Gastroesophageal sphincter (tissue), 4 donors: ENCODE measurements at places on chromosomes 2 and 18.

DNA sequence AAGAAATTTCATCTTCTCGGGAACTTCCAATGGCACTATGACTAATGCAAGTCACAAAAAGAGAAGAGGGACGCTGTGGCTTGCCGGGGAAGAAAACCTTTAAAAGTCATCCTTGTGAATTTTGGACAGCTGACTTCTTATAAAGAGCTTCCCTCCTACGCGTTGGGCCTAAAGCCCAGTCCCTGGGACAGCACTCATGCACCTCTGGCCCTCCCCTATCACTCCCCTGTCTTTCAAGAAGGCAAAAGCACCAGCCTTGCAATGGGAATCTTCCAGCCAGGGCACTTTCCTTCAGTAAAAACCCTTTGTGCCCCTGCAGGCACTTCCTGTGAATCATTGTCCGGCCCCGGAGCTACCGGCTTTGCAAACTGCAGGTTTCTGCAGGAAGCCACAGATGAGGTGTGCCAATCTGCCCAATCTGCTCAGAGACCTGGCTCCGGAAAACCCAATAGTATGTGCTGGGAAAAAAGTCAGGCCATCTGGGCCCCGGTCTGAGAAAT lies 7.1 kb downstream of the MREG start:
- H3K27ac ChIP-seq, result no peak overlapping the region
- no peaks in the 10 kb centered on the region for H3K36me3 ChIP-seq
- H3K4me1 ChIP-seq, result peaks cover 3% of the 10 kb centered on the region
- H3K4me3 ChIP-seq, result no peak overlapping the region

DNA sequence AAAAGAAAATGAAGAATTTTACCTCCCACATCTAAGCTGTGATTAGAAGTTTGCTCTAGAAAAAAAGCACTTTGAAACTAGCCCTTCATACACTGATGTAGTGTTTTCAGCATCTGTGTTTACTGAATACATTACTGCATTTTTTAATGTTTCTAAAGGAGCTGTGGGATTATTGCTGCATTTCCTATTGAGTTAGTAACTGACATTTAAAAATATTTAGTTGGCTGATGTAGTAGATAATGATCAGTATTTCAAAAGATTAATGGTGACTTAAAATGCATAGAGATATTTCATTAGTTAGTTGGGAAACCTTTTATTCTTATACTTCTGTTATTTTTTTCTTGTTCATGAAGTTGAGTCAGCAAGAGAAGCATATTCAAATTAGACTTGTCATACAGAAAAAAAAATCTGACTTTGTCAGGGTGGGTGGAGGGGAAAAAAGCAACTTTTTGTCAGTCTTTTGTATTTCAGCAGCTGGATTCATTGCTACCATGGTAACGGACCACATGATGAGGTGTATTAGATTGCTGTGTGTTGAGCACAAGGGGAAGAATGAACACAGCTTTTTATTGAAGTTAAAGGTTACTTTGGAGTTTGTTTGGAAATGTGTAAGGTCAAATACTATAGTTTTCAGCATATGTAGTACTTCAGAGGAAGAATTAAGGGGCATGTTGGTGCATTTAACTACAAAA lies at the start of gene DTNA:
DTNA (plus strand) TSS at position 549 of the 692 bp plus-strand sequence. CDS start 45,679 bp downstream, outside the sequence.
- H3K4me1 ChIP-seq, result peaks cover 24% of the 10 kb centered on the region
- no peaks in the 10 kb centered on the region for H3K27me3 ChIP-seq
- peak within 1 kb of the TSS; percentile 74 for H3K27ac ChIP-seq
- peak; percentile 48 for ATAC-seq
- peak within 1 kb of the TSS; percentile 47 for H3K4me3 ChIP-seq

GRCh38 chr2:198060277-198060676 lies 255.9 kb downstream of the PLCL1 start:
- no peak overlapping the region for H3K4me3 ChIP-seq
- H3K4me1 ChIP-seq, result no peaks in the 10 kb centered on the region
- H3K27ac ChIP-seq, result no peak overlapping the region
- ATAC-seq, result no peak
- H3K27me3 ChIP-seq, result no peaks in the 10 kb centered on the region
- no peaks in the 10 kb centered on the region for H3K36me3 ChIP-seq

DNA sequence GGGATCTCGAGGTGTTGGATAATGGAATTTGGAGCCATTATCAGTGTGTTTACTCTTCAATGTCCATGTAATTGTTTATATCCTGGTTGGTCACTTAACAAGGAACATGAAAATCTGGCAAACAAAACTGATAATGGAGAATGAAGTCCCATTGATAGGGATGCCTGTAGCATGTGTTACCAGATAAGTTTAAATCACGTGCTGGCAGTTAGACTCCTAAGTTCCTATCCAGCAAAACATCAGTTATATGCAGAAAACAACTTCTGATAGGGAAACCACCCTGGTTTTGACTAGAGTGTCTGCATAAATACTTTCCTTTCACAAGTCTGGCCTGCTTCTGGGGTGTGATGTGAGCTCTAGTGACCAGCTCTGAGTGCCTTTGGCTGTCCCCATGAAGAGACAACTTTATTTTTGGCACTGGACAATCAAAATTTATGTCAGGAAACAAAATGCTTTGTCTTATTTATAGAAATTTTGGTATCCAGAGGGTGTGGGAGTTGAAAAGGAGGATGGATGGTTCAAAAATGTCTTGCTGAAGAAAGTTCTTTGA lies 82.0 kb downstream of the FHOD3 start:
- peaks cover 9% of the 10 kb centered on the region for H3K4me1 ChIP-seq
- H3K36me3 ChIP-seq, result no peaks in the 10 kb centered on the region
- no peak overlapping the region for H3K4me3 ChIP-seq

DNA sequence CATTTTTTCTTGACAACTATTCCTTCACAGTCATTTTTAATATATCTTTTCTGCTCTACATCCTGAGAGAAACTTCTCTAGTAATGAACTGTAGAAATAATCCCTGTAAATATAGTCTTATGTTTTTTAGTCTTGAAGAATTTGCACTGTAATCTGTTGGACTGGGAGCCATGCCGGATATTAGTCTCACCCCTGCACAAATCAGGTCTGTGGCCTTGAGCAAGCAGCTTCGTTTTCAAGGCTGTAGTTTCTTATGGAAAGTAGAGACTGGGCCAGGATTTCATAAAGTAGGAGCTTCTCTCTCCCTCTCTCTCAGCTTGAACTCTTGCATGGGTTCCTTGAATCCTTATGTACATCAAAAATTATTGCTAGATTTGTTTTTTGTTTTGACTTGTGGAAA lies 8.7 kb downstream of the FARP2 start:
- no peaks in the 10 kb centered on the region for H3K36me3 ChIP-seq
- no peaks in the 10 kb centered on the region for H3K4me1 ChIP-seq
- no peaks in the 10 kb centered on the region for H3K27me3 ChIP-seq
- H3K4me3 ChIP-seq, result no peak overlapping the region
- no peak for ATAC-seq

DNA sequence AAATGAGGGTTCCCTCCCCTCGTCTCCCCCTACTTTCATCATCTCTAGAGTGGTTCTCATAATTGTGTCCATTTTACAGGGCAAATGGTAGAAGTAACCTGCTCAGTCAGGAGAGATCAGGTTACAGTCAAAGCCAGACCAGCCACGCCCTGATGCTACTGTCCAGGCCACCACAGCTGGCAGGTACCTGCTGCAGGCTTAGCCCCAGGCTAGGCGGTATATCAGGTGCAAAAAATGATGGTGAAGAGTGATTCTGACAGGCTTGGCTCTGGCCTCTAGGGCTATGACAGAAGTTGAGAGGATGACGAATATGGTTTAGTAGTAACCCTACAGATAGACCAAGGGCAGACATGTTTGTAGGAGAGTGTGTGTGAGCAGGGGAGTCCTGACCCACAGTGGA lies 67.1 kb downstream of the HAUS1 start:
- no peaks in the 10 kb centered on the region for H3K36me3 ChIP-seq
- no peak overlapping the region for H3K4me3 ChIP-seq
- H3K4me1 ChIP-seq, result no peaks in the 10 kb centered on the region
- no peaks in the 10 kb centered on the region for H3K27me3 ChIP-seq
- H3K27ac ChIP-seq, result no peak overlapping the region
- ATAC-seq, result no peak

DNA sequence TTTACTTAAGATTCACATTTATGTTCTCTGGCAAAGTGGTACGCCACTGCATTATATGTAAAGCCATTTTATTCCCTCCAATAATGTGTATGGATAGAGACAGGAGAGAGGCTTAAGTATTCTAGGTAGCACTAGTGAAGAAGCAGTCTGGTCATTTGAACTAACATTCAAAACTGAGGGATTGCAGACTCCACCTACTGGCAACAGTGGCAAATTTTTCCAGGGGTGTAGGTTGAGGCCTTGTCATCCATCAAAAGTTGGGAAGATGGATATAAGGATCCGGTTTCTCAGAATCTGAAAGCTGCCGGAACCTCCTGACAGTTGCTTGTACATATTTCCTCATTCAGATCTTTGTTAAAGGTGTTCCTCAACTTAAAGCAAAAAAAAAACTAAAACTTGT lies 465.5 kb upstream of the FSHR start:
- ATAC-seq, result no peak
- H3K27ac ChIP-seq, result no peak overlapping the region
- no peaks in the 10 kb centered on the region for H3K36me3 ChIP-seq
- no peak overlapping the region for H3K4me3 ChIP-seq
- no peaks in the 10 kb centered on the region for H3K4me1 ChIP-seq
- H3K27me3 ChIP-seq, result no peaks in the 10 kb centered on the region

DNA sequence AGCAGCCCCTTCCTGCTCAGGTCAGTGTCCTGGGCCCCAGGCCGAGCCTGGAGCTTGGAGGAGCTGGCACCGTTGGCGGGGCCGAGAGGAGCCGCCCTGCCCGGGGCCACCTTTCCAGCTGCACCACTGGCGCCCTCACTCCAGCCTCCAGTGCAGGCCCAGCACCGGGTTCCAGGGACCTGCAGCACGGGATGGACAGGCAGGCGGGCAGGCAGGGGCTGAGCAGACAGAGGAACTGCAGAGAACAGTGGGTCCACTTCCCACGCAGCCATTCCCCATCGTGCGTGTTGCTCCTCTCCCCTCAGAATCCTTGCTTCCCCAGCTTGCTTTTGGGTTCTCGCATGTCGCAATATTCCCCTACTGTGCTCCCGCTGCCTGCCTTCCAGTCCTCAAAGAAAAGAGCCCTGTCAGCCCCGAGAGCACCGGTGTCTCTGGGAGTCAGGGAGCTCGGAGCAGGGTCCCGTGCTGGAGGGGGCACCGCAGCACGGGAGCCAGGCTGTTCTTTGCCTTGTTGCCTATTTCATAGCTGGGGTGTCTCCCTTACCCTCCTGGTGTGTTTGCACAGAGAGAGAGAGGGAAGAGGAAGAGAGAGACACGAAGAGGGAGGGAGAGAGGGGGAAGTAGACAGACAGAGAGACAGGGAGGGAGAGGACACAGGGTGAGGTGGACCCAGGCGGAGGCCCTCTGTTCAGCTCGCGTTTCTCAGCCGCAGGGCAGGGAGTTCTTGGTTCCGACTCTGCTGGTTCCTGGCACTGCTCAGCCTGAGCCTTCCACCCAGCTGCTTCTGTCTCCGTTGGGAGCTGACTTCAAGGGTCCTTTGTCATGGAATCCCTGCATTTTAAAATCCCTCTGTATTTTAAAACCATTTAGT lies 126.0 kb downstream of the MBP start:
- H3K4me1 ChIP-seq, result peaks cover 4% of the 10 kb centered on the region
- H3K27me3 ChIP-seq, result no peaks in the 10 kb centered on the region
- H3K27ac ChIP-seq, result no peak overlapping the region
- H3K4me3 ChIP-seq, result no peak overlapping the region
- H3K36me3 ChIP-seq, result peaks cover 20% of the 10 kb centered on the region

DNA sequence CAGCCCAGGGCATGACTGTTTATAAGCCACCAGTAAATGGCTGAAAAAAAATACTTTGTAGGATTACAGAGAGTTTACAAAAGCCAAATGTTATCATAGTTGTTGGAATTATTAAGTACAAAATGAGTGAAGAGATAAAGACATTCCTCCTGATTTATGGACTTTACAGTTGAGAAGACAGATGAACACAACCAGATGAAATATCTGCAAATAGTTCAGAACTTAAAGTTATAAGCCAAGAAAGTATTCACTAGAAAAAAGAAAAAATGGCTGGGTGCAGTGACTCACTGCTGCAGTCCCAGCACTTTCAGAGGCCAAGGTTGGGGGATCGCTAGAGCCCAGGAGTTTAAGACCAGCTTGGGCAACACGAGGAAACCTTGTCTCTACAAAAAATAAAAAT lies 11.2 kb downstream of the PMAIP1 start:
- ATAC-seq, result no peak
- no peaks in the 10 kb centered on the region for H3K4me1 ChIP-seq
- H3K36me3 ChIP-seq, result no peaks in the 10 kb centered on the region
- H3K27me3 ChIP-seq, result no peaks in the 10 kb centered on the region
- no peak overlapping the region for H3K27ac ChIP-seq

- H3K27ac ChIP-seq, result no peak overlapping the region
- no peaks in the 10 kb centered on the region for H3K4me1 ChIP-seq
- no peaks in the 10 kb centered on the region for H3K27me3 ChIP-seq
- ATAC-seq, result peak; percentile 63
- no peaks in the 10 kb centered on the region for H3K36me3 ChIP-seq
- no peak overlapping the region for H3K4me3 ChIP-seq
These were observed 269.3 kb downstream of the TTC32 start for GRCh38 chr2:19632403-19632991.

DNA sequence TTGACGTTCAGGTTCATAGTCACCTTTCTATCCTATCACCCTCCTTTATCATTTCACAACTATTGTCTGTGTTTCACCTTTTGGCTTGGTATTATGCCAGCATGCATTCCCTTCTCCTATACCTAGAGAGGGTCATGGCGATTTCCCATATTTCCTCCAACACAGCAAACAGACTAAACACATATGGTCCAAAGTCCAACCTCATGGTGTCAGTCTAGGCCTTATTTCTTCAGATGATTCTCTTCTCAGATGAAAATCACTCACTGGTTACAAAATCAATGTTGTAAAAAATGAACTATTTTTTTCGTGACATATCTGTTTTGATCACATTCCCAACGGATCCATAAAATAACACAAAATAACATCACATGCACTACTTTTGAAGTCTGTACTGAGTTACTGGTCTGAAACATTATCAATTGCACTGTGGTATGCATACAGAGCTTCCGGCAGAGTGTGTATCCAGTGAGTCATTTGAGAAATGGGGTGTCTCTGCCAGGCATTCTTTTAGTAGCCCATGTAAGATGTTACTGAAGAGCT lies 204.8 kb upstream of the GALNT5 start:
- H3K27ac ChIP-seq, result no peak overlapping the region
- H3K27me3 ChIP-seq, result no peaks in the 10 kb centered on the region
- no peaks in the 10 kb centered on the region for H3K36me3 ChIP-seq
- no peak overlapping the region for H3K4me3 ChIP-seq
- no peaks in the 10 kb centered on the region for H3K4me1 ChIP-seq
- no peak for ATAC-seq

DNA sequence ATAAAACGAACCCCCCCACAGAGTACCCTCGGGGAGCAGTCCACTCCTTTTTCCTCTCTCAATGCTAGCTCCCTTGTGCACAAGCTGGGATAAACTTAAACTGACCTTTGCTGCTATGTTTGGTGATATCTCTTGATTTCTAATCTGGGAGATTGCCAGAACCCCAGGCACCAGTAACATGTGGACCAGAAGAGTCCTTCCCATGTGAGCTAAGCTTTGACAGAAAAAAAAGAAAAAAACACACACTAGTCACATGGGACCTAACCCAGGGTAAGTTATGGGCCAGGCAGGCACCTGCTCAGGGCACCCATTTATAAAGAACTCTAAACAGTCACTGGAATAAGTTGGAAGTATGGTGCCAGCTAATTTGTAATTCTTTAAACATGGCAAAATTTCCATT lies 242.6 kb downstream of the EN1 start:
- no peak overlapping the region for H3K27ac ChIP-seq
- H3K27me3 ChIP-seq, result peaks cover 9% of the 10 kb centered on the region
- no peak for ATAC-seq
- no peaks in the 10 kb centered on the region for H3K36me3 ChIP-seq

- H3K4me1 ChIP-seq, result no peaks in the 10 kb centered on the region
- peak overlapping the region; percentile 93 for H3K27ac ChIP-seq
- H3K27me3 ChIP-seq, result no peaks in the 10 kb centered on the region
These were observed 107.4 kb upstream of the KCTD1 start for GRCh38 chr18:26655525-26656430.
